Spleen (tissue), 13 donors: ENCODE measurements at places on chromosomes 12 and 14. TPM values are rescaled to one million over a fixed set of nuclear protein-coding genes. Genes with fewer than 3 reads are reported as not detected.

Gene EPYC
- not detected for polyA plus RNA-seq

Gene RIPK3
- 14.7 TPM for polyA plus RNA-seq

Gene CDKL1
- polyA plus RNA-seq, result 2.8 TPM

Gene PLEKHG3
- 17.1 TPM for polyA plus RNA-seq

Gene SLC7A7
- polyA plus RNA-seq, result 35.3 TPM

Gene CLEC12A
- polyA plus RNA-seq, result 25.3 TPM

Gene GLIPR1L1
- polyA plus RNA-seq, result not detected

Gene PAPLN
- 21.7 TPM for polyA plus RNA-seq

Gene ITGB7
- 46.5 TPM for polyA plus RNA-seq

Gene SNW1
- polyA plus RNA-seq, result 46.1 TPM

Gene SLC17A8
- 0.02 TPM for polyA plus RNA-seq

Gene SLC39A9
- 11.8 TPM for polyA plus RNA-seq

Gene PTCSC3
- polyA plus RNA-seq, result not detected

Gene PMCH
- polyA plus RNA-seq, result 0.17 TPM

Gene CRIP1
- polyA plus RNA-seq, result 192 TPM

Gene RD3L
- not detected for polyA plus RNA-seq

Gene TOMM20L
- not detected for polyA plus RNA-seq

Gene ART4
- polyA plus RNA-seq, result 2.3 TPM

Gene TRMT61A
- polyA plus RNA-seq, result 8.6 TPM
